ENCODE measurements at places on chromosomes 6 and 20. TPM values are rescaled to one million over a fixed set of nuclear protein-coding genes. Genes with fewer than 3 reads are reported as not detected.

The TBP gene
- 19.9 TPM for total RNA-seq

The GMPR gene
- total RNA-seq, result 8.3 TPM

The ULBP2 gene
- total RNA-seq, result 1.2 TPM

The ETV7 gene
- total RNA-seq, result 5.9 TPM

The SLC2A10 gene
- 5.8 TPM for total RNA-seq

The CD93 gene
- 104 TPM for total RNA-seq
